Adrenal gland (tissue), 19 donors: ENCODE measurements at places on chromosomes 1 and 21. TPM values are rescaled to one million over a fixed set of nuclear protein-coding genes. Genes with fewer than 3 reads are reported as not detected.

- no peak overlapping the region for H3K4me3 ChIP-seq
- DNase-seq: no peak
- no peaks in the 10 kb centered on the region for H3K4me1 ChIP-seq
- H3K36me3 ChIP-seq: no peaks in the 10 kb centered on the region
- no peak overlapping the region for H3K27ac ChIP-seq
- H3K27me3 ChIP-seq: no peaks in the 10 kb centered on the region
These were observed 132.4 kb upstream of the KLHDC7A start for GRCh38 chr1:18348354-18348753.

PRDM2 gene
- 28.2 TPM for polyA plus RNA-seq

PGBD5 gene
- polyA plus RNA-seq: 4.1 TPM

DNA sequence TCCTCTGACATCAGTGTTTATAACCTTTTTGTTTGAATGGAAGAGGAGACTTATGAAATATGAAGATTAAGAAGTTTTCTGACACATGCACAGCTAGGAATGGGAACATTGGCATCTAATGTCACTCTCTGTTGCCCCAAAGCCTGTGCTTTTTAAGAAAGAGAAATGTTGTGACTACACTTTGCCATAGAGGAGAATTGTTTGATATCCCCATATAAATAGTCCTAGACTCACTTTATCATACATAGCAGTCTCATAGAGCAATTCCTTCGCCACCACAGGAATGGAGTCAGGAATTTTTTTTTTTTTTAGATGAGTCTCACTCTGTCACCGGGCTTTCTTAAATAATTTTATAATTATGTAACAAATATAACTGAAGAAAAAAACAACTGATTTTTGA is 1.5 kb downstream of the KRTAP21-3 start:
- H3K36me3 ChIP-seq: no peaks in the 10 kb centered on the region
- no peak for DNase-seq
- H3K4me3 ChIP-seq: no peak overlapping the region

SH2D1B gene
- 0.08 TPM for polyA plus RNA-seq

GRCh38 chr1:14247666-14248065 is 350.8 kb upstream of the KAZN start:
- no peak overlapping the region for H3K27ac ChIP-seq
- no peaks in the 10 kb centered on the region for H3K36me3 ChIP-seq
- no peak for DNase-seq
- no peaks in the 10 kb centered on the region for H3K27me3 ChIP-seq
- H3K4me3 ChIP-seq: no peak overlapping the region
- no peaks in the 10 kb centered on the region for H3K4me1 ChIP-seq

NKAIN1 gene
- 9.4 TPM for polyA plus RNA-seq

CFH gene
- 33.0 TPM for polyA plus RNA-seq

DNA sequence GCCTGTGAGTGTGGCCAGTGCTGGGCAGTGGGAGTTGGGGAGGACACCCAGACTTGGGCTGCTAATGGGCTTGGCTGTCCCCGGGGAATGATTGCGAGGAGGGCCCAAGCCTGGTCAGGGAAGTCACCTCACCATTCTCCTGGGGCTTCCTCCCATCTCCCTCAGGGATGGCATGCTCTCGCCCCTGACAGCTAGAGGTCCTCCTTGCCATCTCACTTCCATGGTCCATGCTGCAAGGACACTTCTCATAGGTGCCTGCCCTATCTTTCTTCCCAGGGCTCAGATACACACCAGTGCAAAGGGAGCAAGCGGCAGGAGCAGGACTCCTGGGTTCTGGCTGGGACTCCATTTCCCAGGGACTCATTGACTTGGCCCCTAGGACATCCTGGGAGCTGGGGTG is 4.1 kb downstream of the NTRK1 start:
- H3K36me3 ChIP-seq: no peaks in the 10 kb centered on the region
- H3K27ac ChIP-seq: no peak overlapping the region
- no peak overlapping the region for H3K4me3 ChIP-seq
- H3K27me3 ChIP-seq: peaks cover 20% of the 10 kb centered on the region

- H3K4me1 ChIP-seq: peaks cover 8% of the 10 kb centered on the region
- no peaks in the 10 kb centered on the region for H3K27me3 ChIP-seq
- no peaks in the 10 kb centered on the region for H3K36me3 ChIP-seq
- no peak overlapping the region for H3K27ac ChIP-seq
- H3K4me3 ChIP-seq: no peak overlapping the region
These were observed 128.6 kb downstream of the LHX4 start for GRCh38 chr1:180358649-180359048.

DNA sequence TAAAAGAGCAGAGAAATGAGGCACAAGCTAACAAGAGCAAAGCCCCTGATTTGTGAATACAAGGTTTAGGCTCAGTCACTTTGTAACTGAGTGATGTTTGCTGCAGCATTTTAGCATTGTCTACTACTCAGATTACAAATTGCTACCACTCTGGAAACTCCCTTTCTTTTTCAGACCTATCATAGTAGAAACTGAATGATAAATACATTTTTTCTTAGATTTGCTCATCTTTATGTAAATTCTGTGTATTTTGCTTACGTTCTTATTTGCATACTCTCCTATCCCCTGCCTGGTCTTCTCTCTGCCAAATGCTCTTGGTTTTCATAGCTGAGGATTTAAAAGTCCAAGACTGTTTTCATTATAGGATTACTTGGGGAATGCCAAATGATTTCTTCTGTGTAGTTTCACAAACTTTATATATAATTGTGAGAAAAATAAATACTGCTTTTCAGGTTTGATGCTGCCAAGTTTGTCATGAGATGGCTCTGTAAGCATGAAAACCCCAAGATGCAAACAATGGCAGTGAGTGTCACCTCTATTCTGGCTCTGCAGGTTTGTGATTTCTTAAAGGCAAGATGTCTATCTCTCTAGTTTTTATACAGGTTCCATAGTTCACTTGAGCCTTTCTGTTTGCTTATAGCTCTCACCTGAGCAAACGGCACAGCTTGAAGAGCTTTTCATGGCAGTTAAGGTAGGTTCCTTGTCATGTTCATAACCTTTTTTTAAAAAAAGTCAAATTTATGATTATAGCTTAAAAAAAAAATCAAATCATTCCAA is 24.7 kb downstream of the ZYG11A start:
- H3K4me3 ChIP-seq: no peak overlapping the region
- H3K27ac ChIP-seq: no peak overlapping the region
- no peaks in the 10 kb centered on the region for H3K27me3 ChIP-seq
- H3K36me3 ChIP-seq: no peaks in the 10 kb centered on the region
- H3K4me1 ChIP-seq: no peaks in the 10 kb centered on the region

- no peak for DNase-seq
- H3K36me3 ChIP-seq: no peaks in the 10 kb centered on the region
- H3K4me3 ChIP-seq: no peak overlapping the region
- H3K27ac ChIP-seq: no peak overlapping the region
- no peaks in the 10 kb centered on the region for H3K27me3 ChIP-seq
These were observed 11.2 kb downstream of the F11R start for GRCh38 chr1:161009602-161010211.

PLA2G2F gene
- not detected for polyA plus RNA-seq

GRCh38 chr1:166165661-166166328 is 1.0 kb downstream of the FAM78B start:
- DNase-seq: peak; percentile 9
- no peak overlapping the region for H3K27ac ChIP-seq
- H3K36me3 ChIP-seq: no peaks in the 10 kb centered on the region
- H3K27me3 ChIP-seq: no peaks in the 10 kb centered on the region
- peaks cover 20% of the 10 kb centered on the region for H3K4me1 ChIP-seq
- H3K4me3 ChIP-seq: peak overlapping the region; percentile 77

- H3K4me1 ChIP-seq: no peaks in the 10 kb centered on the region
- H3K27me3 ChIP-seq: no peaks in the 10 kb centered on the region
- no peak overlapping the region for H3K27ac ChIP-seq
- no peak for DNase-seq
These were observed 71.2 kb upstream of the BCL9 start for GRCh38 chr1:147470079-147470478.

DNA sequence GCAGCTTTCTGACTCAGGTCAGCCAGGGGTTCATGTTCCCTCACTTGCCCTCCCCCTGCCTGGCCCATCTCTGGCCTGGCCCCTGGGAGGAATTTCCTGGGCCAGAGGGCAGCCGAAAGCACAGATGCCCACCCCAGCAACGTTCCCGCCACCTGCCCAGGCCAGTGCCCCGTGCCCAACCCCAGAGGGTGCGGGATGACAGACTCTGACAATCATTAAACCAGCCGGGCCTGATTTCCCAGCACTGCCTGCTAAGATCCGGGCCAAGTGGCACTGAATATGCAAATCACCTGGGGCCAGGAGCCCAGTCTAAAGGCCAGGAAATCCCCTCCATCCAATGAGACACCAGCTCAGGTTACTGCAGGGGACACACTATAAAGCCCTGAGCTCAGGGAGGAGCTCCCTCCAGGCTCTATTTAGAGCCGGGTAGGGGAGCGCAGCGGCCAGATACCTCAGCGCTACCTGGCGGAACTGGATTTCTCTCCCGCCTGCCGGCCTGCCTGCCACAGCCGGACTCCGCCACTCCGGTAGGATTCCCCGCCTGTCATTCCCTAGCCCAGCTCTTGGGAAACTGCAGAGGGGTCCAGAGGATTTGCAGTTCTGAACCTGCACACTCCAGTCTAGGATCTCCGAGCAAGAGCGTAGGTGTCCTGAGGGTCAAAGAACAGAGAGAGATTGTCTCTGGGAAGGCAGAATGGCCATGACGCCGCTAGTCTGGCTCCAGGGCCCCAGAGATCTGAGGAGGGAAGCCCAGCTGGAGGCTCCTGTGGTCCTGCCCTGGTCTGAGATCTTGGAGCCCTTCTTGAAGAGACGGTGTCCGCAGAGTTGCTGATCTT is at the start of gene ELF3:
TSS of gene ELF3 (plus strand) at position 408 of the 836 bp plus-strand sequence. CDS start 550 bp downstream, outside the sequence.
- no peak within 1 kb of the TSS for H3K27ac ChIP-seq
- no peaks in the 10 kb centered on the region for H3K36me3 ChIP-seq
- no peaks in the 10 kb centered on the region for H3K27me3 ChIP-seq

PHACTR4 gene
- polyA plus RNA-seq: 44.8 TPM

- no peaks in the 10 kb centered on the region for H3K27me3 ChIP-seq
- H3K36me3 ChIP-seq: no peaks in the 10 kb centered on the region
- H3K27ac ChIP-seq: peak within 1 kb of the TSS; percentile 95
- peak within 1 kb of the TSS; percentile 37 for H3K4me3 ChIP-seq
- DNase-seq: peak; percentile 66
These were observed at the start of gene NID1 for GRCh38 chr1:236064674-236065508. Gene NID1, minus strand, starts transcription at chr1:236065090. Its CDS starts 11 bp downstream, at chr1:236065079.

GRCh38 chr1:6001992-6002576 is 9.9 kb upstream of the NPHP4 start:
- H3K4me1 ChIP-seq: peaks cover 17% of the 10 kb centered on the region
- H3K27me3 ChIP-seq: no peaks in the 10 kb centered on the region
- H3K36me3 ChIP-seq: no peaks in the 10 kb centered on the region

DNA sequence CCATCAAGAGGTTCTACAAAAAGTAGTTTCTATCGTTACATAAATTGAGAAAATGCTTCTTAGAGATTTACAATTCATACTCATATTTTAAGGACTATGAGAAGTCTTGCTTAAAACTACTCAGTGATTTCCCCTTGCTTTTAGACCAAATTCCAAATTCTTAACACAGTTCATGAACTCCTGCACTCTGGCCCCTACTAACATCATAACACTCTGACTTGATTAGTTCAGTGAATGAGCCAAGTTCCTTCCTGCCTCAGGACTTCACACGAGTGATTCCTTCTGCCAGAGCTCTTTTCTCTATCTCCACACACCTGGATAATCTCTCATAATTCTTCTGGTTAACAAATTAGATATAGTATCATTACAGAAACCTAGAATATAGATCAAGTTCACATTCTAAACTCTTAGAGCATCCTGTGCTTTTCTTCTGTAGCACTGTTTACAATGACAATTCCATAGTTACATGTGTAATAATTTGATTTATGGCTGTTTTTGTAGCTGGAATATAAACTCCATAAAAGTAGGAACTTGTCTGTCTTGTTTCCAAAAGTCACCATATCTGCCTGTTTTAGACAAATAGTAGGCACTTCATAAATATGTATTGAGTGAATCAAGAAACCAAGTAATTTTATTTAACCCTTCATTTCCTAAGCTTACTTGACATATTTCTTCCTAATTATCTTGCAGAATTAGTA is 59.9 kb downstream of the NUF2 start:
- H3K4me3 ChIP-seq: no peak overlapping the region
- no peaks in the 10 kb centered on the region for H3K27me3 ChIP-seq
- H3K4me1 ChIP-seq: no peaks in the 10 kb centered on the region
- no peak overlapping the region for H3K27ac ChIP-seq
- no peaks in the 10 kb centered on the region for H3K36me3 ChIP-seq
- no peak for DNase-seq

MUL1 gene
- polyA plus RNA-seq: 21.3 TPM

- H3K36me3 ChIP-seq: no peaks in the 10 kb centered on the region
- H3K4me3 ChIP-seq: no peak overlapping the region
- H3K4me1 ChIP-seq: no peaks in the 10 kb centered on the region
- DNase-seq: no peak
- no peak overlapping the region for H3K27ac ChIP-seq
These were observed 3.1 kb downstream of the MIXL1 start for GRCh38 chr1:226226601-226227000.

DNA sequence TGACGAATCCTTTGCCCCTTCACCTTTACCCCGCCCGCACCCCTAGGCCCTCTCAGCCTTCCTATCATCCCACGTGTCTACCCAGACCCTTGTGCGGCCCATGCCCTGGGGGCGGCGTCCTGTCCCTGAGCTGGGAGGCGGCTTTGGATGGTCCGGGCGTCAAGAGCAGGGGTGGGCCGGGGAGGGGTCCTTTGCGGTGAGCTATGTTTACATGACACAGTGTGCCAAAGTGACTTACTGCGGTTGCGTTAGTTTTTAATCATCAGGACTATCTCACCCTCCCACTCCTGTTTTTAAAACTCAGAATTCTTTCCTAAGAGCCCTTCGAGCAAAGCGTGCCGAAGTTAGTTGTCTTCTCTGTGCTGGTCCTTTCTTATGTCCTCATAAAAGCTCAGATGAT is 144.6 kb downstream of the PGBD5 start:
- H3K4me3 ChIP-seq: no peak overlapping the region
- no peak for DNase-seq
- H3K4me1 ChIP-seq: no peaks in the 10 kb centered on the region
- no peaks in the 10 kb centered on the region for H3K36me3 ChIP-seq
- H3K27ac ChIP-seq: no peak overlapping the region

DNA sequence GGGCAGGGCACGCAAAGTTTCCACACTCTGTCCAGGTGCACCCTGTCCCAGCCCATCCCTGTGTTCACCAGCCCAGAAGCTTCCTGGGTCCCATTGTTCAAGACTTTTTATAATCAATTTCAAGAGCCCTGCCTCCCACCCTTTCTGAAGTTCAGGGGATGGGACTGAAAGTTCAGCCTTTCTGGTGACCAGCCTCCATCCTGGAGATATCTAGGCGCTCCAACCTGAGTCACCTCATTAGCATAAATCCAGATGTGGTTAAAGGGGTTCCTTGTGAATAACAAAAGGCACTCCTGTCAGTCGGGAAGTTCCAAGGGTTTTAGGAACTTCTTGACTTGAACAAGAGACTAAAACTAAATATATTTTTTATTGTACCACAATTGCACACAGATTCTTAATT is 48.4 kb upstream of the RAP1A start:
- no peaks in the 10 kb centered on the region for H3K27me3 ChIP-seq
- H3K4me1 ChIP-seq: peaks cover 10% of the 10 kb centered on the region
- H3K4me3 ChIP-seq: no peak overlapping the region
- H3K36me3 ChIP-seq: no peaks in the 10 kb centered on the region
- DNase-seq: no peak

NHLH2 gene
- polyA plus RNA-seq: not detected

TTC39A gene
- 8.7 TPM for polyA plus RNA-seq

ZNF281 gene
- 7.7 TPM for polyA plus RNA-seq
